ENCODE measurements at places on chromosomes 3 and 15.
A peak's percentile ranks its signal among the peaks of the same experiment; 100 is the strongest.

DNA sequence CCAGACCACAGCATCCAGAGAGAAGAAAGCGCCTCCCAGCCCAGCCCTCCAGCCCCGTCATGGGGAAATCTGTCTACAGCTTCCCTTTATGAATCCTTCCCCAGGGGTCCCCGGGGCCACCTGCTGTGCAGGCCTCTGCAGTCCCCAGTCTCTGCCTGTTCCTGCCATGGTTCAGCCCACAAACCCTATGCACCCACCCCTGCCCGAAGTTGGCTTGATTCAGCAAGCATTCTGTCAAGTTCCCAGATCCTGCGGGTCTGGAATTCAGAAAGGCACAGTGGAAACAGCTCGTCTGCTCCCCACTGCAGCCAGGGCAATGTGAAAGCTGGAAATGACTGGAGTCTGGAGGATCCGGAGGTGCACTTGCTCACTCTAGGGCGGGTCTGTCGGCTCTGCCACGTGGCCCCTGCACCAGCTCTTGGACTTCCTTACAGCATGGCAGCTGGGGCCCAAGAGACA, 2.9 kb upstream of the OCA2 start:
- DNase-seq, result no peak

- peak; percentile 63 for DNase-seq
Measured at GRCh38 chr15:72319985-72320671, at the start of gene CELF6. Gene CELF6 (minus strand): TSS chr15:72320157. CDS start chr15:72319874, 283 bp downstream.

DNA sequence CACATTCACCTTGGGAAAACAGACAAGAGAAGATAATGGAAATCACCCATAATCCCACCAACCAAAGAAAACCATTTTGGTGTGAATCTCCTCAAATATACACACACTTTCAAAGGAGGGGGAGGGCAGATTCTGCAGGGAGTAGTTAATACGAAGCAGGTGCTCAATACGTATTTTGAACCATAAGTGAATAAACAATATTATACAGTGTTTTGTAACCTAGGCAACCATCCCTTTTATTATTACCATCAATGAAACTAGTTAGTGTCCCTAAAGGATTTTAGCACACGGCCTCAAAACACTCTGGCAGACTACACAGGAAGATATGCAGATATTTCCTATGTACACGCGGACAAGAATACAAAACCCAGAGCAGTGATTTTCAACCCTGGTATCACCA, 6.1 kb downstream of the OSBPL10 start:
- no peak for DNase-seq

- peak; percentile 51 for DNase-seq
Measured at GRCh38 chr3:94420931-94421330, 358.1 kb downstream of the NSUN3 start.

DNA sequence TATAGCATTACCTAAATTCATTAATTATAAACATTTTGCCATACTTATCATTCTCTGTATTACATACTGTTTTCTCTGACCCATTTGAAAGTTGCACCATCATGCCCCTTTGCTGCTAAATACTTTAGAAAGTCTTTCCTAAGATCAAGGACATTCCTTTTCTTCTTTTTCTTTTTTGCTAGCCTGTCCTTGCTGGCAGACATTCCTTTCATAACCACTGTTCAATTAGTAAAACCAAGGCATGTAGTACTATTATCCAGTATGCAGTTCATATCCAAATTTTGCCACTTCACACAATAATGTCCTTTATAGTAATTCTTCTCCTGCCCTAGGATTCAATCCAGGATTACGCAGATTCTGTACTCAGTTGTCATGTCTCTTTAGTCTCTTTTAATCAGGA, 321.0 kb upstream of the C2CD4B start:
- no peak for DNase-seq

DNA sequence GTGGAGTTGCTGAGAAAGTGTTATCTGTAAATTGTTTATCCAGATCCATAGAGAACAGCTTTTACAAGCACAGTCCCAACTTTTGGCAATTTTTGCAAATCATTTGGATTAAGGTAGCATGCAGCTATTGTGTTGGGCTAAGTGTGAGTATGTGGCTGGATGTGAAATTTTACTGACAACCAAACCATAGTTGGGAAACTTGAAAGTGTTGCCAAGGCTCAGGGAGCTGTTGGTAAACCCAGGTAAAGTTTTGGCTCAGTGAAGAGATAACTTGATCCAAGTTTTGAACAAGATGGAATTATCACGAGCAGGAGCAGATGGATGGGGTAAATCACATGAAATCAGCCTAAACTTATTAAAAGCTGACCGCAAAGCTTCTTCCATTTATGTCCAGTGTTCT, 90.0 kb upstream of the HES1 start:
- no peak for DNase-seq

GRCh38 chr15:52503788-52504496, 24.7 kb downstream of the MYO5A start:
- DNase-seq, result peak; percentile 61

- DNase-seq, result peak; percentile 71
Measured at GRCh38 chr15:74723754-74724334, 1.5 kb downstream of the CYP1A1 start.

DNA sequence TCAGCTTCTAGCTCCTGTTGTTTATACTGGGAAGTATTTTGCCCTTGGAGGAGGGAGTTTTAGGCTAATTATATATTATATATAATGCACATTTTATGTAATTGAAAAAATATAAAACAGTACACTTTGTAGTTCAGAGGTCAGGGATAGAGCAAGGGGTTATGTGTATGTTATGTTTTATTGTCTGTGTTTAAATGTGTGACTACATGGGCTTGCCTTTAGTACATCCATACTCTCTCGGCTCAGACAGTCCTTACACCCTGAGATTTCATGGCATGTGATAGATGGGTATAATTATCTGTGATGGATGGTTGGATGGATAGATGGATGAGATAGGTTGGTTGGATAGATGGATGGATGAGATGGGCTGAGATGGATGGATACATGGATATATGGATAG, 17.4 kb upstream of the ST3GAL6 start:
- no peak for DNase-seq

GRCh38 chr3:179473565-179473964, 22.3 kb upstream of the GNB4 start:
- no peak for DNase-seq
